Psoas muscle (tissue), 8 donors: ENCODE measurements at places on chromosomes 13 and 19. TPM values are rescaled to one million over a fixed set of nuclear protein-coding genes. Genes with fewer than 3 reads are reported as not detected.

Gene PRMT1
- 259 TPM for total RNA-seq

Gene RASAL3
- 0.80 TPM for total RNA-seq

Gene DCT
- 0.64 TPM for total RNA-seq

Gene ZNF556
- total RNA-seq, result 15.6 TPM

Gene CYP4F3
- total RNA-seq, result 0.04 TPM

GRCh38 chr13:94351292-94351990, 128.0 kb downstream of the DCT start:
- H3K27ac ChIP-seq, result no peak overlapping the region
- no peaks in the 10 kb centered on the region for H3K4me1 ChIP-seq
- H3K4me3 ChIP-seq, result no peak overlapping the region
- DNase-seq, result no peak
- no peaks in the 10 kb centered on the region for H3K27me3 ChIP-seq

- no peak overlapping the region for H3K4me3 ChIP-seq
- DNase-seq, result no peak
- no peak overlapping the region for H3K27ac ChIP-seq
- H3K4me1 ChIP-seq, result no peaks in the 10 kb centered on the region
Measured at GRCh38 chr13:35882722-35883497, 248.3 kb downstream of the DCLK1 start.

GRCh38 chr13:112961457-112962369, 7.3 kb upstream of the MCF2L start:
- H3K27me3 ChIP-seq, result no peaks in the 10 kb centered on the region
- no peak overlapping the region for H3K4me3 ChIP-seq
- no peak overlapping the region for H3K27ac ChIP-seq
- DNase-seq, result peak; percentile 33
- H3K4me1 ChIP-seq, result no peaks in the 10 kb centered on the region

DNA sequence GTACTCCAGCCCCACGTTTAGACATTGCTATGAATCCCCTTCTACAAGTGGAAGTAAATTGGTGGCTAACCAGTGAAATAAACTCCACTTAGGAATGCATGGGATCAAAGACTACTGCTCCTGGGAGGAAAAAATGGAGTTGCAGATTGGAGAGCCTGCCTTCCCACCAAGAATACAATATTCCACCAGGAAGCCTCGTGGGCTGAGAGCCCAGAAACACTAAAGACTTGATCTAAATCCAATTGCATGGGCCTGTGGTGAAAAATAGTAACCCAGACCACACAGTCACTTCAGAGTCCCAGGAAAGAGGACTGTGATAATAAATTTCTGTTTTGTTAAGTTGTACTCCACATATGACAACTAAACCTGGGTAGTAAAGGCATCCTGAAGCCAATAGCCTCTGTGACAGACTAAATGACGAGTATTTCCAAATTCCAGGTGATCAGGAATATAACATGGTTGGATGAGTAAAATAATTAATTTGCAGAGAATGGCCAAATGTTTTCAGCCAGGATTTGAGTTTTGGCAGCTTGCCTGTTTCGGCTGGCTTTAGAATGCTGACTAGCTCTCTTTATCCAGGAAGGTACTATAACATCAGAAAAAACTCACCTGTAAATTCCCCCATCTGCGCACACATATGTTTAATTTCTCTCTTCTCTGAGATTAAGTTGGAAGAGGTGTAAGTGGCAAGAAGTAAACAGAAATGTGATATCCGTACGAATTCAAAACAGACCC, 480.3 kb downstream of the LIG4 start:
- H3K36me3 ChIP-seq, result no peaks in the 10 kb centered on the region
- H3K27ac ChIP-seq, result no peak overlapping the region
- no peaks in the 10 kb centered on the region for H3K4me1 ChIP-seq
- DNase-seq, result no peak

DNA sequence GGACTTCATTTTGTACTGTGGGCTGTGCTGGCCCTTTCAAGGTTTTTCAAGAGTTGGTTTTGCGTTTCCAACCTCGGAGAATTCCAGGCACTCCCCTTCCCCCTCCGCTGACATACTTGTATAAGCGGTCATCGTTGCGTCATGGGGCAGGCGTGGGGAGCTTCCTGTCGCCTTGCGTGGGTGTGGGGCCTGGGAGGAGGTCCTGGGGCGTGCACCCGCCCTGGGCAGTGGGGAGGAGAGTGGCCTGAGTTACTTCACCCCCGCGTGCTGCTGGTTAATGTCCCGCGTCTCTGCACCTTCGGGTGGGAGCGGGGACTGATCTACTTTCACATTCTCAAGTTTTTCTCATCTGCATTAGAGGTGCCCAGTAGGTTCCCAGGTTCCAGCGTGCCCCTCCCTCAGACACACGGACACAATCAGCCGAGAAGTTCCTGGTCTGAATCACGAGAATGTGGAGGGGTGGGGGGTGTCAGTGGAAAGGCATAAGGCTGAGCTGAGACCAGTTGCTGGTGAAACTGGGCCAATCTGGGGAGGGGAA, 4.1 kb downstream of the IER2 start:
- H3K27ac ChIP-seq, result peak overlapping the region; percentile 95
- H3K4me1 ChIP-seq, result peaks cover 12% of the 10 kb centered on the region
- no peaks in the 10 kb centered on the region for H3K27me3 ChIP-seq
- H3K36me3 ChIP-seq, result no peaks in the 10 kb centered on the region

DNA sequence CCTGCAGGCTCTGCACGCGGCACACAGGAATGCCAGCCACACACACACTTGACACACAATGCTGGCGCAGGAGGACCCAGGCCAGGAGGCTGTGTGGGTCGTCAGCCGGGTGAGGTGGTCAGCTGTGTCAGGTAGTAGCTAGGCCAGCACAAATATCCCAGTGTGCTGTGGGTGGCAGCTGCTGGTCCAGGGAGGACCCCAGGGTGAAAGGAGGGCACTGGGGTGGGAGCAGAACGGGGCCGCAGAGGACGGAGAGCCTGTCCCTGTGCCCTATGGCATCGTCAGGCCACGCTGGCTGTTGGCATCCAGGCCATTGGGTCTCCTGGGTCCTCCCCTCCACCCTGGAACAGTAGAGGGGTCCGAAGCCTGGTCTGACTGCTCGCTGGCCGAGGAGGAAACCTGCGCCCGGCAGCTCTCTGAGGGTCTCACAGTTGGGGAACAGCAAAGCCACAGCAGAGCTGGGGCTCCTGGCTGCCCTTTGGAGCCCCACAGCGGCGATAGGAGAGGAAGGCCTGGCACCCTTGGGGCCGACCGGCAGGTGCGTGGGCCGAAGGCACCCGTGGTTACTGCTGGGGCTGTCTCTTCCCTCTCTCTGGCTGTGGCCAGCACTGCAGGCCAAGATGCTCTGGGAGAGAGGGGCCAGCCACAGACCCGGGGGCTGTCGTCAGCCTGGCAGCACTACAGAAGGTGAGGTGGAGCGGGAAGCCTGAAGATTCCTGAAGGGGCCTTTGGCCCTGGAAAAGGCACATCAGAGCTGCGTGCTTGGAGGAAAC, 27.3 kb downstream of the C13orf46 start:
- no peaks in the 10 kb centered on the region for H3K36me3 ChIP-seq
- H3K27me3 ChIP-seq, result no peaks in the 10 kb centered on the region

DNA sequence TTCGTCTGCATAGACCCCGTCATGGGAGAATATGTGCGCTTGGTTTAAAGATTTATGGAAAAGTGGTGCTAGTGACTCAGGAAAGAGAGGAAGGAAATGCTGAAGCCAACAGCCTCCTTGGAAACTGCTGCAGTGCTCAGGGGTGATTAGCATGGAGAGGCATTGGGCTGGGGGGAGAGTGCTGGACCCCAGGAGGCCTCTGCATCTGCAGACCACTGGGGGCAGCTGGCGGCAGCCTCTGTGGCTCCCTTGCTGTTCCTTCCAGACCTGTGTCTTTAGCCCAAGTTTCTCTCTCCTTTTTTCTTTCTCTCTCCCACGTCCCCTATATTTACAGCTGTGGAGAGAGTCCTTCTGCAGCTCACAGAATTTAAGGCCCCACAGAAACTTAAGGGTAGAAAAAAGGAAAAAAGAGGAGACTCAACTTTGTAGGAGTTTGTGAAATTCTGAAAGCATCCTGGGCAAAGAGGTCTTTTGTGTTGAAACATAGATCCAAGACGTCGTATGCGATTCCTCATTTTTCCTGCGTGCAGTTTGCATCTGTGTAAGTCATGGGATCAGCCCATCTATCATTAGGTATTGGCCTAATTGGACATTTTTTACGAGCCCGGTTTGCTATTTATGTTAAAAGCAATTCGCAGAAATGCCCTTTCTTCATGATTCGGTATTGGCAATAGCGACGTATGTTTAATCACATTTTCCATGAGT, 116.2 kb upstream of the ZNF536 start:
- H3K36me3 ChIP-seq, result no peaks in the 10 kb centered on the region
- H3K27me3 ChIP-seq, result peaks cover 41% of the 10 kb centered on the region
- H3K27ac ChIP-seq, result no peak overlapping the region
- no peak for DNase-seq

GRCh38 chr19:33383720-33384292, 10.3 kb downstream of the CEBPG start:
- peaks cover 54% of the 10 kb centered on the region for H3K4me1 ChIP-seq
- no peak overlapping the region for H3K27ac ChIP-seq
- H3K27me3 ChIP-seq, result no peaks in the 10 kb centered on the region
- H3K36me3 ChIP-seq, result peaks cover 35% of the 10 kb centered on the region

DNA sequence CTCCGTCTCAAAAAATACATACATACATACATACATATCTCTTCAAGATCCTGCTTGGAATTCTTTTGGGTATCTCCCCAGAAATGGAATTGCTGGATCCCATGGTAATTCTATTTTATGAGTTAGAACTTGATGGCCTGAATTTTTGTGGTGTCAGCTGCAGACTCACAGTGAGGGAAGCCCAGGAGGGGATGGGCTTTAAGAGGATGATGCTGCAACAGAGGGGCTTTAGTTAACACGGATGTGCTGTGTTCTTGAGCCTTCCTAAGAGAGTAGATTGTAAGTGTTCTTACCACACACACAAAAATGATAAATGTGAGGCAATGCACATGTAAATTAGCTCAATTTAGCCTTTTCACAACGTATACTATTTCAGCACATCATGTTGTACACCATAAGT, 31.8 kb downstream of the CACNG6 start:
- DNase-seq, result no peak
- H3K4me3 ChIP-seq, result no peak overlapping the region
- no peaks in the 10 kb centered on the region for H3K36me3 ChIP-seq
